ENCODE measurements at places on chromosomes 11 and 22. TPM values are rescaled to one million over a fixed set of nuclear protein-coding genes. Genes with fewer than 3 reads are reported as not detected.

Gene OR4C3
- total RNA-seq, result not detected

Gene MAP6
- 57.7 TPM for total RNA-seq

Gene FGF19
- 0.34 TPM for total RNA-seq

Gene OLFML1
- 0.84 TPM for total RNA-seq

Gene UBQLNL
- 0.09 TPM for total RNA-seq

Gene RIMBP3B
- total RNA-seq, result 0.63 TPM

Gene OR51S1
- not detected for total RNA-seq

Gene CTSC
- total RNA-seq, result 88.0 TPM

Gene KCNJ1
- not detected for total RNA-seq

Gene LRRC75B
- 15.4 TPM for total RNA-seq

Gene FSHB
- not detected for total RNA-seq

Gene PKDREJ
- not detected for total RNA-seq

DNA sequence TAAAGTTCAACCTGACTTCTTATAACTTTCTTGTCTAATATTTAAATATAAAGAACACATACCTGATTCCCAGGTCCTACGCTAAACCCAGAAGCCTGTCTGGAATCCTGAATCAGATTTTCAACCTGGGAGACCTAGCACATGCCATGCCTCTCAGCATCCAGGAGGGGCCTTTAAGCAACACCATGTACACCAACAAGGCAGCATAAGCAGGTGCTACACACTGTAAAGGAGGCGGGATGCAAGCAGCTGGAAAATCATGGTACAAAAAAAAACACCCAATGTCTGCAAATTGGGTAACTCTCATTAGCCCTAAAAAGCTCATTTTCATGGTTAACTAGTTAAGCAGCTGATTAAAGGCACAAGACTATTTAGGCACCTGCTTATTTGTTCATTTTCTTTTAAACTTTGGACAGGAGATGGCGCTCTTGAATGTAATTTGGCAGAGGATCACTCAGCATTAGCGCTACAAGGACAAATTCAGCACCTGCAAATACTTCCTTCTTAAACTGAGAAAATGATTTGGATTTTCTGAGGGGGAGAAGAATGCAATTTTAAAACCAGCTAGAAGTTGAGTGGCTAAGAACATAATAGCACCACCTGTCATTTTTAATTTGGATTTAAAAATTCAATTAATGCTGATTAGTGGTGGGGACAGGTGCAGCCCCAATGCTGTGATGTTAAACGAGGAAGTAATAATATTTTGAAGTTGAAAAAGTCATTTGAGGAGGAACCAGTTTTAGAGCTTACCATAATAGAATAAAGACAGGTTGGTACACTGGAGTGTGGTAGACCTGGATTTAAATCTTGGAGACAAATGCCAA lies 104.0 kb downstream of the FAR1 start:
- DNase-seq, result peak; percentile 32

GRCh38 chr11:104151404-104152204 lies 12.3 kb downstream of the PDGFD start:
- DNase-seq, result no peak

DNA sequence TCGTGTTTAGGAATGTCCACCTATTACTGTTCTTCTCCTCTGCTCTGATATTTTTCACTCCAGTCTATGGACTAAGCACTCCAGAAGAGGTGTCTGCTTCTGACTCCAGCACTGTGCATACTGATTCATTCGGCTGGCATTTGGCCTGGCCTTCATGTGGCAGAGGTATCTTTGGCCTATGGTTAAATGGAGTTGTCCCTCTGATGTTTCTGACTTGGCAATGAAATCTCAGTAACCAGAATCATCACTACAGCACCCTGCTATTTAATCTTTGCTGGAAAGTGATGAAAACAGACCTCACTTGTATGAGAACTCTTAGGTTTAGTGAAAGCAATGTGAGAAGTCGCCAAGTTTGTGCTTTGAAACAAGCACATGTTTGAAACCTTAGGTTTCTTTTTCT lies 155.2 kb downstream of the MAML2 start:
- no peak for DNase-seq

- no peak for DNase-seq
These were observed 872.2 kb downstream of the NTM start for GRCh38 chr11:132242632-132243031.

DNA sequence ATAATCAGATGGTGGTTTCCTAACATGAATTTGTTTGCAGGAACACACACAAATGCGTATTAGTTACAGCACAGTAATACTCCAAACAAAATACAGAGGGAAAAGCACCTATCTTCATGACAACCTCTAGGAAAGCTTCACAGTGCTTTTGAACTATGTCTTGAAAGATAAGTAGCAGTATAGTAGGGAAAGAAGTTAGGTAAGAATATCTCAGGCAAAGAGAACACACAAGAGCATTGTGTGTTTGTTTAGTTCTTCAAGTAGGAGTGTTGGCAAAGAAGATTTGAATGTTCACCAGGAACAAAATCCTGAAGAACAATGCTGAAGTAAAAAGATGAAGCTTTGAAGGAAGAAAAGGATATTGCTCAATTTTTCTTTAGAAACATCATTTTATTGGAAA lies 54.1 kb downstream of the ANO5 start:
- no peak for DNase-seq

DNA sequence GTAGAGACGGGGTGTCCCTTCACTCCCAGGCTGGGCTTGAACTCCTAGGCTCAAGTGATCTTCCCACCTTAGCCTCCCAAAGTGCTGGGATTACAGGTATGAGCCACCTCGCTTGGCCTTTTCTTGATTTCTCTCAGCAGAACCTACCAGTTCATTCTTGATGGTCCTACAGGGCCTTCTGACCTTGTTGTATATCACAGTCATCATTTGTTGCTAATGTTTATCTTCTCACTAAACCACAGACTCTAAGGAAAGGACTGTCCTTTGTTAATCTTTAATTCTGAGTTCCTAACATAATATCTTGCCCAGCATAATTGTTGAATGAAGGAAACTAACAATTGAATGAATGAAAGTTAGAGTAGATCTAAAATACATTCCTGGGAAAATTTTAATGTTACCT lies 22.0 kb upstream of the ZC3H12C start:
- DNase-seq, result no peak

- no peak for DNase-seq
These were observed 4.8 kb downstream of the SELENOM start for GRCh38 chr22:31102441-31103081.

GRCh38 chr22:21449531-21450319 lies 17.5 kb upstream of the TMEM191C start:
- DNase-seq, result peak; percentile 0

GRCh38 chr11:2834503-2835273 lies 50.9 kb downstream of the CDKN1C start:
- no peak for DNase-seq

DNA sequence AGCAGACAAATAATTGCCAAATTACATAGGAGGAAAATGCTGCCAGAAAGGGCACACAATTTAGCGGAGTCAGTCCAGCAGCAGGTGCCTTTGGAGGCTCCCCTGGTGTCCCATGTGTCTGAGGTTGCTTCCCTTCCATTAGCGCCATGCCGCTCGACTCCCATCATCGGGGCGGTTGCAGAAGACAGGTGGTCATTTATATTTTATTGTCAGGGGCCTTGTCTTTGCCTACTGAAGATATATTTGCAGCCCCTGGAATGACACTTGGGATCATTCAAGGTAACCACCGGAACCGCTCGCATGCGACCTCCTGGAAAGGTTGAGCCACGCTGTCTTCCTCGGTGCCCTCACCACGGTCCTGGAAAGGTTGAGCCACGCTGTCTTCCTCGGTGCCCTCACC lies 298.3 kb downstream of the TBC1D22A start:
- no peak for DNase-seq

DNA sequence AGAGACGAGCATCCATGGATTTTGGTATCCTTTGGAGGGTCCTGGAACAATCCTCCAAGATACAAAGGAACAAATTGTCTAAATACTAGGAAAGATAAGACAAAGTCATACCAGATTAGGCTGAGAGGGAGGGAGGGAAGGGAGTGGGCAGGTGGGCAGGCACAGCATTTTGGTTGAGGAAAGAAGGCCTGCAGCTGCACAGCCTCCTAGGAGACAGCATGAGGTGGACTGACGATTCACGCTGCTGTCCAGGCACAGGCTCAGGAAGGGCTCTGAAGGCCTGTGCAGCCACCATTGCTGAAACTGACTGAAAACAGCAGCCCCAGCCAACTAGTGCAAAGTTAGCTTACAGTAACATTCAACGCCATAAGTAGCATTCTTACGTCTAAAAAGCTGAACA lies 64.7 kb downstream of the PACSIN2 start:
- DNase-seq, result no peak

DNA sequence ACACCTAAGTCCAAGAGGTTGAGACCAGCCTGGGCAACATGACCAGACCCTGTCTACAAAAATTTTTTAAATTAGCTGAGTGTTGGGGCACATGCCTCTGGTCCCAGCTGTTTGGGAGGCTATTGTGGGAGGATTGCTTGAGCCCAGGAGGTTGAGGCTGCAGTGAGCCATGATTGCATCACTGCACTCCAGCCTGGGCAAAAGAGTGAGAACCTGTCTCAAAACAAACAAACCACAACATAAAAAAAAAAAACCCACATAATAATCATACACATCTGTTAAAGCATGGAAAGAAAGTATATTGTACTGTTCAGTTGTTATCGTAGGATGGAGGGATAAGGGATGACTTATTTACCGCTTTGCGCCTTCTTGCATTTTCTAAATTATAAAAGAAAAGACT lies 35.9 kb upstream of the GRK2 start:
- DNase-seq, result no peak

GRCh38 chr11:133659538-133660201 lies 127.4 kb upstream of the OPCML start:
- DNase-seq, result no peak

DNA sequence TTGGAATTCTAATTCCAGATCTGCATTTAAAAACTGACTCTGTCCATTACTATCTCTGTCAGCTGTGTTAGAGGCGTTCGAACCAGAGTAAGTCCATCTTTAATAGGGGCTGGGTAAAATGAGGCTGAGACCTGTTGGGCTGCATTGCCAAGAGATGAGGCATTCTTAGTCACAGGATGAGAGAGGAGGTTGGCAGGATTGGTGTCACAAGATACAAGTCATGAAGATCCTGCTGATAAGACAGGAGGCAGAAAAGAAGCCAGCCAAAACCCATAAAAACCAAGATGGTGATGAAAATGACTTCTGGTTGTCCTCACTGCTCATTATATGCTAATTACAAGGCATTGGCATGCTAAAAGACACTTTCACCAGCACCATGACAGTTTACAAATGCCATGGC lies 356.3 kb upstream of the ISX start:
- no peak for DNase-seq

DNA sequence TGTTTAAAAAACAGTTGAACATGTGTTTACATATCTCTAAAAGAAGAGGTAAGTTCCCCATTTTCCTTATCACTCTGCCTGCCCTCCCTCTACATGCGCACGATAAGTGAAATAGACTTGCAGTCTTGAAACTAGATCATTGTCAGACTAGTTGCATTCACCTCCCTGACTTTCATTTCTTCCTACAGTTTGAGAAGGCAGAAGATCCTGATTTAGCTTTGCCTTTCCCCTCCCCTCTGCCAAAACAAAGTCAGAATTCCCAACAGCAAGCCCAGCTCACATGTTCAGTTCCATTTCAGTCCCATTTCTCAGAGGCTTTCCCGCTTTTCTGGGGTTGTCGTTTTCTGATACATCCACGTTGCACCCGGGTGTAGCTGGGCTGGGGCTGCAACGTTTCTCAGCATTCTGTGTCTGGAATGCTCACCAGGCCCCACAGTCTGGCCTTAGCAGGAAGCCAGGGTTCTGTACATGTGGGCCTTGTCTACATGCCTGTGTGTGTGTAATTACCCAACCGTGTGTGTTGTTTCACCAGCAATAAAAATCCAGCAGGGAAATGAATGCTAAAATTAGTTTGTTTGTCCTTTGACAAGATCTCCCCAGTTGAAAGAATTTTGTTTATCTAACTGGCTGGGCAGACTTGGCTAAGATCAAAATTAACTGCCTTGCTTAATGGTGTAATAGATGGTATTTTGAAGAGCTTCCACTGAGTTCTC lies 179.2 kb downstream of the DBX1 start:
- DNase-seq, result no peak

DNA sequence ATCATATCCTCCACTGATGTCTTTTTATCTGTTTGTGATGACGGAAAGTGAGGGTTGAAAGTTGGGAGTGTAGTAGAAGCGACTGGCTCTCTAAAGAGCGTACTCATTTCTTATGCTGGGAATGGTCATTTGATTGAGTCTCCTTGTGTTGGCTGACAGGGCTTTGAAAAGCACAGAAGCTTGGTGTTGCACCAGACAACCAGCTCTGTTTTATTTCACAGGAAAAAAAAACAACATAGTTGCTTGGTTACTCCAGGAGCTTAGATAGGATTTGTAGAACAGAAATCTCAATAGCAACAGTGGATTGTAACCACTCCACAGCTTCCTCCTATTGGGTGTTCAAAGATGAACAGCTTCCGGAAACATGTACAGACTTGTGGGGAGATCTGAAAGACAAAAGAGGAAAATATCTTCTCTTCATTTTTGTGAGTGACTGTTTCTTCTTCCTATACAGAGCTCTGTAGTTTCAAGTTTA lies 2.7 kb downstream of the RBM14 start:
- DNase-seq, result no peak

- no peak for DNase-seq
These were observed 722.9 kb upstream of the RAG2 start for GRCh38 chr11:37320921-37321320.

DNA sequence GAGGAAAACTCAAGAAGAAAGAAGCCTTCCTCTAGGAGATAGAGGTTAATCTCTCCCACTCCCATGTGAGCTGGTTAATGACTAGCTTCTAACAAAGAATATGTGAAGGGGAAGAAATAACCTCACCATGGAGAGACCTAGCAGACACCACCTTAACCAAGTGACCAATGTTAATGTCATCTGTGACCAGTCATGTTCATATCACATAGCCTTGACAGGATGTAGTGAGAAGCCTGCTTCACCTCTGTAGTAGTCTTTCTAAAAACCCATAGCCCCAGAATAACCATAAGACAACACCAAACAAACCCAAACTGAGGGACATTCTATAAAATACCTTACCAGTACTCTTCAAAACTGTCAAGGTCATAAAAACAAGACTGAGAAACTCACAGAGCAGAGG lies 21.5 kb upstream of the POU2AF1 start:
- DNase-seq, result no peak

GRCh38 chr11:95486979-95487378 lies 256.0 kb upstream of the SESN3 start:
- DNase-seq, result no peak

DNA sequence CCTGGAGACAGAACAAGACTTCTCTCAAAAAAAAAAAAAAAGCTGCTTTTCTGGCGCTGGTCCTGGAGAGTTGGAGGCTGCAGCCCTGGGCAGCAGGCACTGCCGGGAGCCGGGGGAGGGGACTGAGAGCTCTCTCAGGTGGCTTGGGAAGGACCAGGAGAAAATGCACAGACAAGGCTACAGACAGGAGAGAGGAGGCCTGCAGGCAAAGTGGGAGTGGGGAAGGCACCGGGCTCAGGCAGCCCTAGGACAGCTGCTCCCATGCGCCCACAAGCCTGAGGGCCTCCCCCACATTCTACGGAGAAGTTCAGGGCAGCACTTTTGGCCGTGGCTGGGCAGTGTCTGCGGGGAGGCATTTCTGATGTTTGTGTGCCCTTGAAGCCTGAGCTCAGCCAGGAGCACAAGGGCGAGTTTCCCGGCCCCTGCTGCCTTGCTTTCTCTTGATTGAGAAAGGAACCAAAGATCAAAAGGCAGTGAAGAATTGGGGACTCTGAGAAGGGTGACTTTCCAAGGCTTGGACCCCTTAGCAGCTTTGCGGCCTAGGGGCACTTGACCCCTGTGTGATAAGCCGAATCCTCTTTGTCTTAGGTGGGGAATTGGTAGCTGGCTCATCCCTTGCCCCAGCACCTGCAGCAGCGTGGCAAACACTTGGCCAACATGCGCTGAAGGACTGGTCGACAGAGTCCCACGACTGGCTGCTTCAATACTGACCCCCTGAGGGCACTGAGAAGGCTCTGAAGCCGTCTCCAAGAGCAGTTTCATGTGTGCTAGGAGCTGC lies 35.3 kb downstream of the PPM1F start:
- no peak for DNase-seq
